ENCODE measurements at places on chromosomes 1 and 21.

- no peak for DNase-seq
Observed at GRCh38 chr1:3673381-3674099, 21.2 kb downstream of the TP73 start.

GRCh38 chr1:21936366-21937031 lies 611 bp downstream of the HSPG2 start:
- no peak for DNase-seq

- peak; percentile 25 for DNase-seq
Observed at GRCh38 chr1:30911059-30911954, 2.7 kb upstream of the SDC3 start.

GRCh38 chr1:87115317-87115890 lies 201.0 kb downstream of the HS2ST1 start:
- no peak for DNase-seq

- DNase-seq = no peak
Observed at GRCh38 chr21:45405271-45405818, 380 bp downstream of the COL18A1 start.

DNA sequence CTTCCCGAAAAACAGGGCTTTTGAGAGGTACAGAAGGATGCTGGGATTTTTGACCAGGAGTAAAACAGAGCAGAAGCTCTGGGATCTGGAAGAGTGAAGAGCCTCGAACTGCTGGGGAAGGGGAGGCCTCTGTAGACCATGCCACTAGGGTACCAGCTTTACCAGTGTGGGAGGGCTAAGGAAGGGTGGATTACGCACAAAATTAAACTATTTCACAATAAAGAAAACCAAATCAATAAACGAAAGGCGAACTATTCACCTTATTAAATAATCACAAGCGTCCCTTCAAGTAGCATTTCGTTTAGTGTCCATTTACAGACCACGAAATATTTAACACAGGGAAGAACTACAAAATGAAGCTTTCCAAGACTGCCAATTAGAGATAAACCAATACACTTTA lies 723 bp downstream of the CZIB start:
- DNase-seq = no peak

DNA sequence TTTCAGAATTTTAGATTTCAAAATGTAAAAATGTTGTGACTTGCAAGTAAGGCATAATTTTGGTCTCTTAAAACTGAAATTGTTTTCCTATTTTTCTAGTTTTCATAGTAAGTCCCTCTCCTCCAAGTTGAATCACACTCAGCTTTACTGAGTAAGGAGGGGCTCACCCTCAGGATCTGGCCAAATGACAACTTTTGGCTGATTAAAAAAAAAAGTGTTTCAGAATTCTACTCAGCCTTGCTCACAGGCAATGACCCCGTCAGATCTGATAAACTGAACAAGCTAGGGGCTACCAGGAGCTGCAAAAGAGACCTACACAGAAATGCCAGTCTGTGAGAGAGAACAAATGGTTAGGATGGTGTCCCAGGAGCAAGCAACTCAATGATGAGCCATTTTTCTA lies 159.8 kb downstream of the PBX1 start:
- no peak for DNase-seq

GRCh38 chr1:179441501-179441900 lies 75.7 kb downstream of the AXDND1 start:
- DNase-seq = no peak

- no peak for DNase-seq
Observed at GRCh38 chr1:56153276-56153675, 426.1 kb downstream of the PLPP3 start.

- DNase-seq = no peak
Observed at GRCh38 chr21:28437061-28437460, 555.6 kb downstream of the LTN1 start.

DNA sequence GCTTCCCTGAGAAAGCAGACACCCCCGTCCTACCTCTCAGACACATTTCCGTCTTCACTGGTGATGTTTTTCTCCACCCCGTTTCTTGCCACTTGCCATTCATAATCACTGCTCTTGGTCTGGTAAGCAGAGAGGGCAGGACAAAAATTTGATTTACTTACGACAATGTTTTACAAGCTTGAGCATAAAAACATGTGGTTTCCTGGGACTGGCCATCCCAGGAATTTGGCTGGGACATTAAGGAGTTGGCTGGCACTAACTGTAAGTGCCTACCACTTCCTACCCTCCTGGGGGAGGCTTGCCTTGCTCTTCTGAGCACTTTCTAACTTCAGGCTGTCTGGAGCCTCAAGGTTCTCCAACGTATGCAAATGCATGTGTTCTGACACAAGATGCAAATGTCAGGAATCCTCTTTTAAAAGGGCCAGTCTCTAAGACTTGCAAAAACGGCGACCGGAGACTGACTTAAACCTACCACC lies 24.2 kb downstream of the ZBTB18 start:
- no peak for DNase-seq

DNA sequence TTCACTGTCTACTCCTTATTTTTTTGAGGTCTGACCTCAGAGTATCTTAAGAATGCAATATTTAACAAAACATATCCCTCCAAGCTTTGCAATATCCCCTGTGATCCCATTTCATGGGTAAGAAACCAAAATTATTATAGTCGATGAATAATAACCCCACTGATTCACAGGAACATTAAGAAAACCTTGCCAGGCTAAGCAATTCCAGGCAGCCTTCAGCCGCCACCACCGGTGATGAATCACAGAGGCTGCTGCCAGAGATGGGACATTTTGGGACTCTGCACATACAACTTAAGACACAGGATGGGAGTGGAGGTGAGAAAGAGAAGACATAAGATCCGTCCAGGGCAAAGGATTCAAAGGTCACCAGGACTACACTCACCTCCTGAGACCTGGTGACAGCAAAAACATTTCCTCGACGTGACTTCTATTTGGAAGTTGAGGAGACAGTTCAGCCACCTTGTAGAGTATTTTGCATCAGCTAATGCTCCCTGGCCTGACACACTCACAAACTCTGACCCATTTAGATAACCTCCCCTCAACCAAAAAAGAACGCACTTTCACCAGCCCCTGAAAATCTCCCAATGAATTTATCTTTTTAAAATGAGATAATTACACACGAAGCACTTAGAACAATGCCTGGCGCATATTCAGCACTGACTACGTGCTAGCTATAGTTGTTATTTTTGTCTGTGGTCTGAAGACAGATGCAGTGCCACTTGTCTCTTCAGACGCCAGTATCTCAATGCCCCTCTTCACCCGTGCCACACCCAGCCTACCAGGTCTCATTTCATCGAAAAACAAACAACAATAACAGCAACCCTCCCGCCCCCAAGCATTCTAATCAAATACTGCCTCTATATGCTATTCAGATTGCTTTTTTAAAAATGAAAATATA lies 17.8 kb upstream of the OVAAL start:
- DNase-seq = no peak

- no peak for DNase-seq
Observed at GRCh38 chr1:171245458-171246064, 2.7 kb upstream of the FMO1 start.

DNA sequence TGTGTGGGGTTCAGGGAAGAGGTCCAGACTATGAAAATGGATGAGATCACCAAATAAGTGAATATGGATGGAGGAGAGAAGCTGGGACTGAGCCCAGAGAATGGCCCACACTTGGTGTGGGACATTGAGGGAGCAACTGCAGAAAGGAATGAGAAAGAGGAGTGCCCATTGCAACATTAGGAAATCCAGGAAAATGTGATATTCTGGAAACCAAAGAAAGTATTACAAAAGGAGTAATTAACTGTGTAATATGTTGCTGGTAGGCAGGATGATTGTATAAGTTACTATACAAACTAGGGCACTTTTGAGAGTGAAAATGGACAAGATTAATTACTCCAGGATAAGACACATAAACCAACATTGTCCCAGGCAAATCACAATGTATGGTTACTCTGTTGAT lies 59.8 kb upstream of the ARTN start:
- no peak for DNase-seq

GRCh38 chr1:231923491-231924041 lies 297.0 kb downstream of the DISC1 start:
- no peak for DNase-seq

DNA sequence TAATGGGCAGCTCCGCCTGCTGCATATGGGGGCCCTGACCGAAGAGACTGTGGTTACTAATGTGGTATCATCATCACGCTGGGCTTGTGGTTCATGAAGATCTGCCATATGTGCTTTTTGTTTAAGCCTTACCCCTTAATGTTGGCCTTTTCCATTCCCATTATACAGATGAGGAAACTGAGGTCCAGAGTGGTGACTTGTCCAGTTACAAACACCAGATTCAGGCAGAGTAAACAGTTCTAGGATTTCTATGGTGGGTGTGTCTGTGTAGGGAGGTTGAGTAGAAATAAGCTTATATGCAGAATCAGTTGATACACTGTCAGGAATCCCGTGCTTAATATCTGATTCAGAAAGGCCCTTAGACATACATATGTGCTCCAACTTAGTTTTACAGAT lies 691 bp downstream of the UTP11 start:
- no peak for DNase-seq

- no peak for DNase-seq
Observed at GRCh38 chr1:110668549-110668948, 6.2 kb downstream of the KCNA3 start.

GRCh38 chr1:169345511-169345910 lies 22.1 kb downstream of the NME7 start:
- no peak for DNase-seq

DNA sequence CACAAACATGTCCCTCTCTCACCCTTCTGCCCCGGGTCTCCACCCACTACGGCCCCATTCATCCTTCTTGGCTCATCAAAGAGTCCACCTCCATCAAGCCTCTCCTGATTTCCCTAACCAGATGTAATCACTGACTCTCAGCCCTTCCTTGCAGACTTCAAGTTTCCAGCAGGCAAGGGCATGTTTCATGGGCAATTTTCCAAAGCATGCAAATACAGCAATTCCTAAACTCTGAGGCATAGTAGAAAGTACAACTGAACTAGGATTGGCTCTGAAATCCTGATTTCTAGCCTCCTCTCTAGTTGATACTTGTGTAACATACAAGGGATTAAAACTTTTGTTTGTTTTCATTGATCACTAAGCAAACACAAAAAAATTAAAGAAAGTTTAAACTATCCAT lies 109.1 kb upstream of the GADD45A start:
- DNase-seq = no peak

DNA sequence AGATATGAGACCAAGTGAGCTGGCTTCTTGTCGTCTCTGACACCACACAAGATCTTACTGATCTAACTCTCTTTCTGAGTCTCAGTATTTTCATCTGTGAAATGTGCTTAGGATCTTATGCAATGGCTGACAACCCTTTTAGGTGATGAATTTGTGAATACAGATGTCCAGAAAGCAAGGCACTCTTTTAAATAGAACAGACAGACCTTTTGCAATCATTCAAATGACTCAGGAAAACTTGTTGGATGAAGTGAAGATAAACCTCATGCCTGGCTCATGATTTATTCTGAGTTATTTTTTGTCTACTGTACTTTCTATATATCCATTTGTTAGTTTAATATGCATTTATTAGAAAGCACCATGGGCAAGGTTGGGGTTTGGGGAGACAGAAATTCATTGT lies 411.3 kb downstream of the PTPRU start:
- no peak for DNase-seq

- DNase-seq = no peak
Observed at GRCh38 chr1:159705904-159706256, 8.5 kb downstream of the CRP start.

GRCh38 chr1:176643536-176643935 lies 180.6 kb downstream of the PAPPA2 start:
- no peak for DNase-seq

- DNase-seq = no peak
Observed at GRCh38 chr1:159200769-159201168, 3.9 kb upstream of the ACKR1 start.

- no peak for DNase-seq
Observed at GRCh38 chr1:167499664-167500101, 18.6 kb downstream of the CD247 start.

GRCh38 chr1:208107425-208108212 lies 136.6 kb downstream of the PLXNA2 start:
- DNase-seq = no peak

GRCh38 chr1:35577071-35577998 lies 4.2 kb downstream of the TFAP2E start:
- no peak for DNase-seq

- no peak for DNase-seq
Observed at GRCh38 chr1:235068158-235069121, 60.2 kb downstream of the TOMM20 start.

DNA sequence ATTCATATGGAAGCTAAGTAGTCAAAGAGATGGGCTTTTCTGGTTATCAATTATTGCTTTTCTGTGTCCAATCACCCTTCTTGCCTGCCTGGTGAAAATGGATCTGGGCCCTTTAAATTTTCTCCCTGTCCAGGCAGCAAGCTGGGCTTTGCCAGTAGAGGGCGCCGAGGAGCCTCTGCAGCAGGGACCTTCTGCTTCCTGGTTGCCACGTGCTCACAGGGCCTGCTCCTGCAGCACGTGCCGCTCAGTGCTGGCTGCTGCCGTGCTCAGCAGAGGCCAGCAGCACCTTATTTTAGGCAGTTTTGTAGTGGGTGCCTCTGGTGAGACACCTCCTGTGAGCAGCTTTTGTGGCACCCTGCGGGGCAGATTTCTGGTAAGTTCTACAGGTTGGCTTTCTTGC lies 4.0 kb downstream of the ACTL8 start:
- DNase-seq = no peak

DNA sequence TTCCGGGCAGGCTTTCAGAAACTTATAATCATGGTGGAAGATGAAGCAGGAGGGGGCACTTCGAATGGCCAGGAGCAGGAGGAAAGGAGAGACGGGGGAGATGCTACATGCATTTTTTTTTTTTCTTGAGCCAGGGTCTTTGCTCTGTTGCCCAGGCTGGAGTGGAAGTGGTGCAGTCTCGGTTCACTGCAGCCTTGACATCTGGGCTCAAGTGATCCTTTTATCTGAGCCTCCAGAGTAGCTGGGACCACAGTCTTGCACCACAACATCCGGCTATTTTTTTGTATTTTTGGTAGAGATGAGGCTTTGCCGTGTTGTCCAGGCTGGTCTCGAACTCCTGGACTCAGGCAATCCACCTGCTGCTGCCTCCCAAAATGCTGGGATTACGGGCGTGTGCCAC lies 61.6 kb downstream of the SELENOF start:
- no peak for DNase-seq

GRCh38 chr21:26794597-26795411 lies 50.4 kb downstream of the ADAMTS1 start:
- DNase-seq = no peak

- no peak for DNase-seq
Observed at GRCh38 chr1:204408074-204408507, 3.5 kb downstream of the PPP1R15B start.

DNA sequence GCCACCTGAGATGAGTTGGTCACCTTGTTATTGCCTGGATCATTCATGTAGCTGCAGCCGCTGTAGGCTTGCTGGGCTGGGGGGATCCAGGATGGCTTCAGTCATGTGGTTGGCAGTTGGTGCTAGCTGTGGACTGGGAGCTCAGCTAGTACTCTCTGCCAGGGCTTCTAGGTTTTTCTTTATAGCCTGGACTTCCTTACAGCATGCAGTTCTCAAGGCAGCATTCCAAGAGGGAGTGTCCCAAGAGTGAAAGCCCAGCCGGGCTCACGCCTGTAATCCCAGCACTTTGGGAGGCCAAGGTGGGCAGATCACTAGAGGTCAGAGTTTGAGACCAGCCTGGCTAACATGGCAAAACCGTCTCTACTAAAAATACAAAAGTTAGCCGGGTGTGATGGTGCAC lies 23.7 kb upstream of the ACTL8 start:
- no peak for DNase-seq

GRCh38 chr1:157624471-157624870 lies 26.6 kb upstream of the FCRL4 start:
- no peak for DNase-seq

- no peak for DNase-seq
Observed at GRCh38 chr1:101756411-101756810, 240.3 kb downstream of the OLFM3 start.
